ENCODE measurements at places on chromosomes 1 and 21. TPM values are rescaled to one million over a fixed set of nuclear protein-coding genes. Genes with fewer than 3 reads are reported as not detected.

Gene RXRG
- not detected for total RNA-seq

Gene VTCN1
- not detected for total RNA-seq

Gene FMO5
- 2.2 TPM for total RNA-seq

Gene FCRL5
- not detected for total RNA-seq

Gene PRDM16
- total RNA-seq, result 7.4 TPM

Gene RCOR3
- 51.0 TPM for total RNA-seq

Gene GBP4
- total RNA-seq, result not detected

GRCh38 chr1:31238986-31239613 is 587 bp downstream of the NKAIN1 start:
- DNase-seq, result no peak

DNA sequence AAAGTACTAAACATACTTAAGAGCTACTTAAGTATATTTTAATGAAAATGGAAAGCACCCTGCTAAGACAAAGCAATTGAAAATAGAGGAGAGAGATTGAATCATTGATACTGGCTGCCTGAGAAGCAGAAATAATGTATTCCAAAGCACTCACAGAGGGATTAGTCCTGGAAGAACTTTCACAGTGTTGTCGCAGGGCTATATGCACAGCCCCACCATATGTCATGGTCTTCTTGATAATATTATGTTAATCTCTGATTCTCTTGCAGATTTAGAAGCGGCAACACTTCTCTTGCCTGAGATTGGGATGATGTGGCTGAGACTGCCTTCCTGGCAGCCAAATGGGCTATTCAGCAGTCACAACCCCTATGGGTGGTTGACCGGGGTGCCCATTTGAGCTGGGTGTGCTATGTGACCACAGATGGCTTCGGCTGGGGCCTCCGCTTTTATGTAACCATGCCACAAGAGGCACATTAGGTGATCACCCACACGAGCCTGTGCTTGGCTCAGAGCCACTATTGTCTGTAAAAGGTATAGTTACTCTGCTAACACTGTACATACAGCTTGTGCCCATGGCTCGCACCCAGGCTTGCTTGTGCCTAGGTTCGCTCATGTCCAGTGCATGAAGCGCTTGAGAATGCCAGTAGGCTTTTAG is 152.2 kb upstream of the SGIP1 start:
- DNase-seq, result no peak

GRCh38 chr1:37354876-37355650 is 119.3 kb upstream of the ZC3H12A start:
- DNase-seq, result no peak

DNA sequence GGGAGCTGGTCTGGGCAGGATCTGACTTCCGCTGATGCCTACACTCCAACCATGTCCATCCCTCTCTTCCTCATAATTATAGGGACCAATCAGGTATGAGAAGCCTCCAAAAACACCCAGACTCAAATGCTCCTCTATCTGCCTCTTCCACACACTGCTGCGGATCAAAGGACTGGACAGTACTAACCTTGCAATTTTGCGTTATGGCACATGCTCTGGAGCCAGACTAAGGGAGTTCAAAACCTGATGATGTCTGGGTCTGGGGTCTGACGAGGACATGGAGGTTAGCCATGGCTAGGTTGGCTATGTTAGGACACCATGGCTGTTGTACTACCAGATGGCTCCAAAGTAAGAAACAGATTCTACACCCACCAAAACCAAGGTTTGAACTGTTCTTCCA is 10.3 kb downstream of the GPN2 start:
- DNase-seq, result no peak

- no peak for DNase-seq
Observed at GRCh38 chr21:44312716-44313115, 12.9 kb downstream of the PFKL start.

DNA sequence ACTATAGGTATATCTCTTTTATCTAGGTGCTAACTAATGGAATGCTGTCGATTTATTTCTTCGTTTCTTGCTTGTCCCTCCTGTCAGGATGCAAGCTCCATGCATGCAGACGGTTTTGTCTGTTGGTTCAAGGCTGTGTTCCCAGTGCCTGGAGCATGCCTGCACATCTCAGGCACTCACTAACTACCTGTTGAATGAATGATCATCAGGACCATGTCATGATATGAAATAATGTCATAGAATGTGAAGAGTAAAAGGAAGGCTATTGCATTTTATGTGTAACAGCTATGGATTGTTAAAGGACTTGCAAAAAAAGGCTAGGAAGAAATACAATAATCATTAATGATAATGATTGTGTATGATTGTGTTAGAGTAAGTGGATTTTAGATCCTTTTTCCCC is 4.2 kb downstream of the GPR25 start:
- DNase-seq, result no peak

GRCh38 chr1:170545476-170545875 is 13.5 kb downstream of the GORAB start:
- no peak for DNase-seq

DNA sequence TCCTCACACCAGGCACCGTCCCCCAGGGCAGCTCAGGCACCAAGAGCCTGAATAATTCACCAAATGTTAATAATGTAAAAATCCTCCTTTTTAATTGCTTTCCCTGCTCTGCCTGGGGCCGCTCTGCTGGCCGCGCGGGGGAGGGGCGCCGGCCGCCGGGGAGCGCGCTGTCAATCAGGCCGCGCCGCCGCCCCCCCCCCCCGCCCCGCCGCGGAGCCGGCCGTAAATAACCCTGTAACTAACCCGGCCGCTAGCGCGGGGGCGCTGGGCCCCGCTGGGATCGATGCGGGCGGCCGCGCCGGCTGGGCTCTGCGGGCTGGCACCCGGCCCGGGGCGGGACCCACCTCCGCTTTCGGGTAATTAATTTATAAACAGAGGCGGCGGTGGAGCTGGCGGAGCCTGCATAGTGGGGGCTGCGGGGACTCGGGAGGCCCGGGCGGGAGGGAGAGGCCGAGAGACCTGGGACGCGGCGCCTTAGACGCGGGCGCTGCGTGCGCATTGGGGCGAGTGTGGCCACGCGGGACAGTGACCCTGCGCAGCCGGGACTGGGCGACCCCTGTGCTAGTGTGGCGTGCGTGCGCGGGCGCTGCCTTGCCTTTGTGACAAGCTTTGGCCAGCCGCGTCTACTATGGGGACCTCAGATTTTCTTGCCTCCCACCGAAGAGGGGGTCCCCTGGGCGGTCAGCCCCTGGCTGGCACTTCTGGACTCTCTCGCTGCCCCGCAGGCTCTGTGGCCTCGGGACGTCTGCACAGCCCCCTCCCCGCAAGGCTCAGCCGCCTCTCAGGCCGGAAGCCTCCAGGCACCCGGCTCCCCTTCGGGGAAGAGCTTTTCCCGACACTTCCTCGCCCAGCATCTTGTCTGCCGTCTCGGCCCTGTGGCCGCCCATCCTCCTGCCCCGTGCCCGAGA is 16.6 kb downstream of the SAMD11 start:
- peak; percentile 91 for DNase-seq

GRCh38 chr1:21823206-21823979 is 11.3 kb downstream of the LDLRAD2 start:
- peak; percentile 85 for DNase-seq

DNA sequence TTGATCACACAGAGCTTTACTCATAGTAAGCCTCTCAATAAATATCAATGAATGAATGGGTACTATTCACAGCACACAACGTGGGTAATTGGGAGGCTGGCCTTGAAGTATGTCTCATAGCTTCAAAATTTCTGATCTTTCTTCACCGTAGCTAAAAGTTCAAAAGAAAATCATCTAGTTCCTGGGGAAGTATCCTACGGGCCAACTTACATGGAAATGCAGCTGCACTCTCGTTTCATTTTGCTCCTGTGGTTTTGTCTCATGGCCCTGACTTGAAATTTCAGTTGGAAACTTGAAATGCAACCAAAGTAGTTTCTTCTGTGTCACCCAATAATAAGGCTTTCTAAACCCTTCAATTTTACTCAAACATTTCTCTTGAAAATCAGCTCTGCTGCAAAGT is 76.1 kb upstream of the CNIH3 start:
- no peak for DNase-seq

- DNase-seq, result no peak
Observed at GRCh38 chr1:243842161-243842560, 7.9 kb downstream of the AKT3 start.
